ENCODE measurements at places on chromosomes 12 and 14. TPM values are rescaled to one million over a fixed set of nuclear protein-coding genes. Genes with fewer than 3 reads are reported as not detected.

DNA sequence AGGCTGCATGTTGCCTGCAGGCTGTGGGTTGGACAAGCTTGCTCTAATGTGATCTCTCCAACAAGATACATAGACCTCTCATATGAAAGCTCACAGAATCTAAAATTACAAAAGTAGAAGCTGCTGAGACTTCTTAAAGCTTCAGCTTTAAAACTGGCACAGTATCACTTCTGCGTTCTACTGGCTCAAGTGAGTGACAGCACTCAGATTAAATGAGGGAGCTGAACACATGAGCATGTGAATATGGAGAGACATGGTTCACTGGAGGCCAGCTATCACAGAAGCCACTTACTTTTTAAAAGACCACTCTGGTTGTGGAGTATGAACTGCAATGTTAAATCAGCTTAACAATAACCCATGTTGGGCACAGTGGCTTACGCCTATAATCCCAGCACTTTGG is 29.1 kb upstream of the ANO6 start:
- DNase-seq = no peak

DNA sequence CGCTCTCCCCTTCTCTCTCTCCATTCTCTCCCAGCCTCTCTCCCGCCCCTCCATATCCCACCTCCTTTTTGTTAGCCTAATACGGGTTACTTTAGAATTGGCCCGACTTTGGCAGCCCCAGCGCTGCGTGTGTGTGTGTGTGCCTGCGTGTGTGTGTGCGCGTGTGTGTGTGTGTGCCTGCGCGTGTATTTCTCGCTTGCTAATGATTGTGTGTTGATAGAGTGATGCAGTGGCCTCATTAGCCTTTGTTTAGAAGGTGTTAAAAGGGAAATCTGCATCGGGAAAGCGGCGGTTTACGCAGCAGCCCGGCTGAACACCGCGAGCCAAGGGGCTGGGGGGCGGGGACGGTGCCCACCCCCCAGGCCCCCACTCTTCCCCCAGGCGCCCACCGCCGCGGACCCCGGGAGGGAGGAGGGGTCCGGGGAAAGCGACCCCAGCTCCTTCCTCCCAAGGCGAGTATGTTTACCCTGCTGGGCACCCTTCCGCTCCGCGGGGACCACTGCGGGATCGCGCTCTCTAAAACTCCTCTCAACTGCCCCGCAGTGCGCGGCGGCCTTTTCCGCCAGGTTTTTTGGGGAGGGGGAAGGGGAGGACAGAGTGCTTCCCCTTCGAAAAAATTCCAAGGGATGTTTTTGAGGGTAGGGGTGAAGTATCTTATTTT is 6.8 kb upstream of the LHX5 start:
- DNase-seq = no peak

The TOMM20L gene
- total RNA-seq = not detected

- DNase-seq = no peak
Measured at GRCh38 chr12:64318605-64319004, 72.0 kb downstream of the C12orf56 start.

The PLCZ1 gene
- total RNA-seq = not detected

GRCh38 chr14:32183151-32184058 is 18.4 kb upstream of the RNU6-7 start:
- no peak for DNase-seq

DNA sequence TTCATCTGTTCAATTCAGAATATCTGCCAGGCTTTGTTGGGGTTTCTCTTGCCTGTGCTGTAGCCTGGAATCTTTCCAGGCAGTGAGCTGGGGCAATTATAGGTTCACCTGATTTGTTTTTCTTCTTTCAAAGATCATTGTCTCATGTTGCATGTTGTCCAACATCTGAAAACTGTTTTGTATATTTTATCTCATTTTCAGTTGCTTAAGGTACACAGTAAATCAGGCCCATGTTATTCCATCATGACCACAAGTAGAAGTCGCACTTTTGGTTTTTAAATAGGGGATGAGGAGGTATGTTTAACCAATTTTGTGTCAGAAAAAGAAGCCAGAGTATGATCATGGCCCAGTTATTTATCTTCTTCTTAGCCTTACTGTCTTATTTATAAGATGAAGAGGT is 24.9 kb upstream of the FUT8 start:
- DNase-seq = no peak

- DNase-seq = no peak
Measured at GRCh38 chr12:13074396-13075117, 28.9 kb downstream of the GSG1 start.

The KRT81 gene
- total RNA-seq = not detected

- DNase-seq = no peak
Measured at GRCh38 chr14:37501877-37502276, 93.2 kb downstream of the FOXA1 start.

DNA sequence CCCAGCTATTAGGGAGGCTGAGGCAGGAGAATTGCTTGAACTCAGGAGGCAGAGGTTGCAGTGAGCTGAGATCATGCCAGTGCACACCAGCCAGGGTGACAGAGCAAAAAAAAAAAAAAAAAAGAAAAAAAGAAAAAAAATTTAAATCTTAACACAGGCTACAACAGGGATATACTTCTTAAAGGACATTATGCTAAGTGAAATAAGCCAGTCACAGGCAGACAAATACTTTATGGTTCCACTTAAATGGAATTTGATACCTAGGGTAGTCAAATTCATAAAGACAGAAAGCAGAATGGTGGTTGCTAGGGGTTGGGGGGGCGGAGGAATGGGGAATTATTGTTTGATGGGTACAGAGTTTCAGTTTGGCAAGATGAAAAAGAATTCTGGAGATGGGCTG is 14.8 kb upstream of the PPTC7 start:
- DNase-seq = no peak

GRCh38 chr12:67358781-67359338 is 89.7 kb downstream of the CAND1 start:
- no peak for DNase-seq

GRCh38 chr12:106647793-106648514 is 65.2 kb downstream of the RFX4 start:
- DNase-seq = no peak

The ANO6 gene
- total RNA-seq = 21.7 TPM

The KLHDC1 gene
- 1.9 TPM for total RNA-seq

- DNase-seq = no peak
Measured at GRCh38 chr12:55765736-55766290, 22.9 kb downstream of the GDF11 start.

DNA sequence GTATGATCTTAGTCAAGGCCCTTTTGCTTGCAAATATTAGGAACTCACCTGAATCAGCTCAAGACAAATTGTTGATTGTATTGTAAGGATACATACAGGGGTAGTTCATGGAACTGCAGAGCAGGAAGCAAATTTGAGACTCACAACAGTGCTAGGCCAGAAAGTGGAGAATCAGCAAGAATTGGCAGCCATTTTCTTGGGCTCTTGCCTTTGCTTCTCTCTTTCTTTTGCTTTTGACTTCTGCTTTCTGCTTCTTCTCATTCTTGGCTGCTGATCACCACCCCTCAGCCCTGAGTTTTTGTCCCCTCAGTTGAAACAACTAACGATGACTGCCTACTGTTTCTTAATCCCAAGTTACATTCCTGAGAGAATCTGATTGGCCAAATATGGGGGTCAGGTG is 34.8 kb downstream of the KCNK13 start:
- DNase-seq = no peak

DNA sequence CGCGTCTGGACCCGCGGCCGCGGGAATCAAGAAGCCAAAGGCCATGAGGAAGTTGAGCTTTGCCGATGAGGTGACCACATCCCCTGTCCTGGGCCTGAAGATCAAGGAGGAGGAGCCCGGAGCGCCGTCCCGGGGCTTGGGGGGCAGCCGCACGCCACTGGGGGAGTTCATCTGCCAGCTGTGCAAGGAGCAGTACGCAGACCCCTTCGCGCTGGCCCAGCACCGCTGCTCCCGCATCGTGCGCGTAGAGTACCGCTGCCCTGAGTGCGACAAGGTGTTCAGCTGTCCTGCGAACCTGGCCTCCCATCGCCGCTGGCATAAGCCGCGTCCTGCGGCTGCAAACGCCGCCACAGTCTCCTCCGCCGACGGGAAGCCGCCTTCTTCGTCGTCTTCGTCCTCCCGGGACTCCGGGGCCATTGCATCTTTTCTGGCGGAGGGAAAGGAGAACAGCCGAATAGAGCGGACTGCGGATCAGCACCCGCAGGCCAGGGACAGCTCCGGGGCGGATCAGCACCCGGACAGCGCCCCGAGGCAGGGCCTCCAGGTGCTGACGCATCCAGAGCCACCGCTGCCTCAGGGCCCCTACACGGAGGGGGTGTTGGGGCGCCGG is 1.0 kb downstream of the INSM2 start:
- DNase-seq = peak; percentile 77

The A2M gene
- not detected for total RNA-seq

DNA sequence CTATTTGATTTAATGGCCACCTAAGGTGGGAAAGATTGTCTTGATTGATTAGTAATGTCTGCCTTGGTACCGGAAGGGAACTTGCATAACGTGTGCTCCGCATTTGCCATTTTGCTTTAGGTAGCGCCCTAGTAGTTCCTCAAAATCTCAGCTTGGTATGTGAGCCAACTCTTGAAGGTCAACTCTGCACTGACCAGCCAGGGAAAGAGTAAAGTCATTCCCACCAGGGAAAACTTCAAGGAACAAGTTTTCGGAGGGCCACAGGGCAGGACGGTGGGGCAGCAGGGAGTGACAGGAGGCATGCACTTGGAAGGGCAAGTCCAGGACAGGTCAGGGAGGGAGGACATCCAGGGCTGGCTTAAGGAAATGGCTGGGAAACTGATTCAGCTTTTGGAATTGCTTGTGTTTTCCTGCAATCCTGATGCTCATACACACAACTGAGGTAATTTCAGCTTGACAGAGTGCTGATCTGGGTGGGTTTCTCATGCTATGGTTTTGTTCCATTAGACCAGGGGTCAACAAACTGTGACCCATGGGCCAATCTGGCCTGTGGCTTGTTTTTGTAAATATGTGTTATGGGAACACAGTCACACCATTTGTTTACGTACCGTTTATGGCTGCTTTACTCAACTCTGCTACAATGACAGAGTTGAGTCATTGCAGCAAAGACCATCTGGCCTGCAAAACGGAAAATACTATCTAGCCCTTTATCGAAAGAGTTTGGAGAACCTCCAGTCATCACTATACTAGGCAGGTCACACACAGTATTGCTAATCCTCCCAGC is 184.5 kb downstream of the RBM19 start:
- DNase-seq = no peak

The FAM90A1 gene
- total RNA-seq = not detected

The GPR162 gene
- 0.82 TPM for total RNA-seq

DNA sequence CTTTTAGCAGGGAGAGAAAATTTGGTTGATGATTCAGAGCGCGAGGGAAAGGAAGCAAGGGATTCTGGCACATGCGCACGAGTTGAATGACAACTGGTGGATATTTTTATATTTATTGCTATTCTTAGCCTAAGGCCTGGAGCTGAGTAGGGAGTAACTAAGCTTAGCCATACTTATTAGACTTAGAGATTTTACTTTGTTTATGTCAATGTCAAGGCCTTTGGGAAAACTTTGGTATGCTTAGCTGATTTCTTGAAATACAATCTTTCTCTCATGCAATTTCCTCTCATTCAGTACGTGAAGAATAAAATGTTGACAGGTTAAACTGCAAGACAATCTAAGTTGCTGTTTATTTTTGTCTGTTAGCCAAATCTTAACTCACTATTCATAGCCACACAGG is 101.1 kb downstream of the CRADD start:
- DNase-seq = no peak

GRCh38 chr14:85764822-85765221 is 234.9 kb downstream of the FLRT2 start:
- no peak for DNase-seq

The CPSF6 gene
- 103 TPM for total RNA-seq

The FAM161B gene
- total RNA-seq = 1.2 TPM

DNA sequence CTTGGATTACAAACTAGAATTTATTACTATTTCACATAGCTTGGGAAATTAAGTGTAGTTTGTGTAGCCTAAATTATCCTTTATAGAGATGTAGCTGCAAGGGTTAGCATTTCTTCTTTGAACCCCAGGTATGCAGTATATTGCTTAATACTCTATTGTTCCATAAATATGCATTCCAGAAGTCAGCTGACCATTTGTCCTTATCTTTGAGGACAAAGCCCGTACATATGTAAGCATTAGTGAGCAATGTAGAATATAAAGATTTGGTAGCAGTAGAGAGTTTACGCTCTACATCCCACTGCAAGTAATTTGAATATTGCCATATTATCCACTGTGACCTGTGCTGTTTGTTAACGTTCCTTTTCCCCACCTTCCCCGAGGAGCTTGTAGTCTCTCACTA is 26.9 kb downstream of the PPM1A start:
- no peak for DNase-seq

The TDRD9 gene
- total RNA-seq = 1.1 TPM

The SLC17A8 gene
- total RNA-seq = not detected

The LRFN5 gene
- not detected for total RNA-seq
